Activated gamma-delta T cell (primary cell): ENCODE measurements at places on chromosomes 5 and 9.

DNA sequence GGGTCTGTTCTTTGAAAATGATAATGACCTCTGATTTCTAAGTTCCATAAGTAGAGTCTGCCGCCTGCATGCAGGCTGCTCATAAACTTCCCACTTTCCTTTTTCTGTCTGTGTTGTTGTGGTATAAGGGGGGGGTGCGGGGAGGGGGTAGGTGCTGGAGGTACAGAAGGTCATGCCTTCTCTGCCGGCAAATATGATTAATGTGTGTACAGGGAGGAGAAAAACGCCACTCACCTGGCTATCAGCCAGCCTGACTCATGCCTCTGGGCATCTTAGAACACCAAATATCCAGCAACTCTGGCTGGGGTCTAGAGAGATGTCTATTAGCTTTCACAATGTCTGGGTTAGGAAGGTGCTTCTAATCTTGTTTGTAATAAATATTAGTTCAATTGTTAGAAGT lies 128.3 kb downstream of the EFNA5 start:
- DNase-seq = no peak

GRCh38 chr5:14775857-14776256 lies 95.7 kb downstream of the ANKH start:
- no peak for DNase-seq

- DNase-seq = no peak
Measured at GRCh38 chr9:108525186-108525585, 330.6 kb downstream of the ACTL7B start.

DNA sequence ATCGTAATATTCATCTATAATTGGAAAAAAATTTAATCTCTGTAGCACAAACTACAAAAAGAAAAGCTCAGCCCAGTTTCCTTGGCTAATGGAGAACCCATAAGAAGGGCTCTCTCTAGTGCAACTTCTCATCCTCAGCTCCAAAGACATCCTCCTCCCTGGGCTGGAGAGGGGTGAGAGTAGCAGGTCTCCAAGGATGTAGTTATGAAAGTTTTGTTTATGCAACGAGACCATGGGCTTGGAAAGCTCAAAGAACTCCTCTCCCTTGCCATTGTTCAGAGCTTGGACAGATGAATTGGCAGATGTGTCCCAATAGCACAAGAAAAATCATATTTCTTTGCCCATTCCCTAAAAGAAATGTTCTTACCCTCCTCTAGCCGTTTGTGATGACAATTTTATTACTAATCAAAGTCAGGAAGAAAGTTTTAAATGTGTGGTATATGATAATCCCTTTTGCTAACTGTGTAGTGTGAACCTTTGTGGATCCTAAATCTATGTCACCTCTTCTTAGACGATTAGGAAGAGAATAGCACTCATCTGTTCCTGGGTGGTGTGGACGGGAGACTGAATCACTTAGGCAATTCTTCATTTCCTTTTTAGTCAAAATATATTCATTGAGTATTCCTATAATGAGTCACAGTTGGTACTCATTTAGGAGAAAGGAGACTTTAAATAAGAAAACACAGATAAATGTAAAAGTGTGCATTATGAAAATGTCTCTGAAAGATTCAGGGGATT lies 52.2 kb downstream of the GARNL3 start:
- no peak for DNase-seq

DNA sequence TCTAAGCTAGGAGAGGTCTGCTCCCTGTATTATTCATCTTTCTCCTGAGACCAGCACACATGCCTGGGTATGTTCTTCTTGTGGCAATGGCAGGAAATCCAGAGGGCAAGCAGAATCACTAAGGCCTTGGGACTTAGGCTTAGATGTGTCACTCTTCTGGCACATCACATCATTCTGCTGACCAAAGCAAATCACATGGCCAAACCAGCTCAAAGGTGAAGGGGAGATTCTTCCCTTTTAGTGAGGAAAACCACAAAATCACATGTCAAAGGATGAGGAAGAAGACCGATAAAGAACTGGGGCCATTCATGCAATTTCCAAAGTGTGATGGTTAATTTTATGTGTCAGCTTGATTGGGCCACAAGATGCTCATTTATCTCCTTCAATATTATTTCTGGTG lies 5.7 kb upstream of the AGGF1 start:
- no peak for DNase-seq

GRCh38 chr9:138049779-138050471 lies 172.3 kb downstream of the CACNA1B start:
- no peak for DNase-seq

DNA sequence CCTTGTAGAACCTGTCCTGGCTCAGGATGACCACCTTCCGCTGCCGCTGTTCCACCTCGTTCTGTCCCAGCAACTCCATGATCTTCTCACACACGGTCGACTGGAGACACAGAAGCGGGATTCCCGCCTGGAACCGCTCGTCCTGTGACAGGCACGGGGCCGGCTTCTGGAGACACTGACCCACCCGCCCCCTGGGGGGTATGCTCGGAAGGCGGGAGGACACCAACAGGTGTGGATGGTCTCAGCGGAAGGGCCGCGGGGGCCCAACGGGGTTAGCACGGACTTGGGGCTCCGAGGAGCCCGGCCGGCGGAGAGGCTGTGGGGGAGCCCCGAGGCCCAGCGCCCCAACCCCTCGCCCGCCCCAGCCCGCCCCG lies 530 bp downstream of the UCK1 start:
- no peak for DNase-seq
